ENCODE measurements at places on chromosomes 5 and 9. TPM values are rescaled to one million over a fixed set of nuclear protein-coding genes. Genes with fewer than 3 reads are reported as not detected.

TPPP gene
- 0.94 TPM for total RNA-seq

DNA sequence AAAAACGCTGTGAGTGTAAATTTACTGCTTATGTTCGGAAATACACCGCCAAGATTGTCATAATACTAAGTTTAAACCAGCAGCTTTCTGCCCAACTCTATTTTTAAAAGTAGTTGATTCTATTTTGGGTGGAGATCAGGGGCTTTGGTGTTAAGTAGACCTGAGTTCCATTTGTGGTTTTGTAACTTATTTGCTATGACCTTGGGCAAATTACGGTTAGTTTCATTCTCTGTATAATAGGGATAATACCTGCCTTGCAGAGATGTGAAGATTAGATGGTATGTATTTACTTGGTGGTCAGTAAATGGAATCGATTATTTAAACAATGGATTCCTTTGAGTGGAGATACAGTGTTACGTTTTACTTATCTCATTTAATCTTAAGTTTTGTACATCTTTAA, 1.6 kb downstream of the RAD23B start:
- no peak for DNase-seq

- DNase-seq: peak; percentile 24
Observed at GRCh38 chr5:23332650-23333251, 174.7 kb upstream of the PRDM9 start.

EFNA5 gene
- 27.8 TPM for total RNA-seq

SPINK4 gene
- not detected for total RNA-seq
